ENCODE measurements at places on chromosomes 2 and 18.

- no peak for DNase-seq
Observed at GRCh38 chr2:57878171-57878865, 168.3 kb upstream of the VRK2 start.

GRCh38 chr2:68200157-68200787 is 42.6 kb downstream of the PNO1 start:
- no peak for DNase-seq

DNA sequence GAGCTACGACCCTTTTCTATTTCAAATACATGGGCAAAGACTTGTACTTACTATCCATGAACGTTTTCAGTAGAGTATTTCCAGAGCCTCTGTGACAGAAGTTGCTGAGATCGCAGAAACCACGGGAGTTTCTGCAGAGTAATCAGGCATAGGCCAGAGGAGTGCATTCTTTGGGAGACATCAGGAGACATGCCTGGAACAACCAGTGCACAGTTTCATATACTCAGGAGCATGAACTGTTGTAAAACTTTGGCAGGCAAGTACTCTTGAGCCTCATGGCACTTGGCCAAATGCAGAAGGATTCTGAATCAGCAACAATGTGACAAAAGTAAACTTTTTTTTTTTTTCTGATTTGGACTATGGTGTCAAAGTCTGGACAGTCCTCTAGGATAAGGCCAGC is 307.1 kb downstream of the GRB14 start:
- peak; percentile 11 for DNase-seq

DNA sequence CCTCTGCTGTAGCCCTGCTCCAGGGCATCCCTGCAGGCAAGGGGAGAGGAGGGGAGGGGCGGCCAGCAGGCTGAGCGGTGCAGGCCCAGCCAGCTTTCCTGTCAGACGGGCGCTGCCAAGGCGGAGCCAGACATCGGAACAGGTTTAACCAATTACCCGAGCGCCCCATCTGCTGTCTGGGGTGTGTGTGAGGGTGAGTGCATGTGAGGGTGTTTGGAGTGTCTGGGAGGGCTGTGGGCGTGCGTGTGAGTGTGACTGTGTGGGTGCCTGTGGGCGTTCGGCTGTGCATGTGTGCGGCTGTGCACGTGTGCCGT is 20.0 kb downstream of the EMX1 start:
- no peak for DNase-seq

GRCh38 chr2:101330253-101330933 is 21.9 kb upstream of the RNF149 start:
- peak; percentile 48 for DNase-seq

DNA sequence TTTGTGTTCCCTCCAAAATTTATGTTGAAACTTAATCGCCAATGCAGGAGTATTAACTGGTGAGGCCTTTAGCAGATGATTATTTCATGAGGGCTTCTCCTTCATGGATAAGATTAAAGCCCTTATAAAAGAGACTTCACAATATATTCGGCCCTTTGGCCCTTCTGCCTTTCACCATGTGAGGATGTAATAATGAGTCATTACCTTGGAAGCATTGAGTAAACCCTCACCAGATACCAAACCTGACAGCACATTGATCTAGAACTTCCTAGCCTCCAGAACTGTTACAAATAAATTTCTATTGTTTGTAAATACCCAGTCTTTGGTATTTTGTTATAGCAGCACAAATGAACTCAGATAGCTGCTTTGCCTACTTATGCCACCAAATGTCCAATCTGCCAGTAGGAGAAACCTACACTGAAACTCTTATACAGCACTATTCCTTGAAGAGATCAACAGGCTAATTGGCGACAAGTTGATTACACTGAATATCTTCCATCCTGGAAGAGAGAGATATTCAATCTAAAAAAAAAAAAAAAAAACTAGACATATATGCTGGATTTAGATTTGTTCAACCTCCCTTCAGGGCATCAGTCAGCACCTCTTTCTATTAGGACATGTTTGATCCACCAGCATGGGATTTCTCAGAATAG is 125.9 kb upstream of the COL5A2 start:
- no peak for DNase-seq

GRCh38 chr2:235966396-235966795 is 201.8 kb downstream of the GBX2 start:
- no peak for DNase-seq

DNA sequence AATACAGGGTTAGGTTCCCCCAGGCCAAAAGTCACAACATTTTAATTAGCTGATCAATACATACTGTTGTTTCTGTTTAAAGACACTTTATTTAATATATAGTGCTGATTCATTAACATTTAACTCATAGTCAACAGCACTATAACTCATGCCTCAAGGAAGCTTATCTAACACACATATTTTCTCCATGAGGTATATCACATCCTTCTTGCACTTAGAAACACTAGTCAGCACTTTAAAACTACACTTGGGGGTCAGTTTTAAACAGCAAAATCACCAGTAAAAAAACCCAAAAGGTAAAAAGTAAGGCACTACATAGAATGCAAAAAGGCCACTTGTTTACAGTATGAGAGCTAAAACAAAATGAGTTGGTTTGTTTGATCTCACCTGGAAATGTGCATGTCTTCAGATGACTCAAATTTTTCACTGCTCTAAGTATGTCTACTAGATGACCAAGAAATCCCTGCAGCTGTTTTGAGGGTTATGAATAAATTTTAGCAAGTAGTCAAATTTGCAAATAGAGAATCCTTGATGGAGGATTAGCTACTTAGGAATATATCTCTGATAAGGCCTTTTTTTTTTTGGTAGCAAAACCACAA is 54.1 kb upstream of the EPB41L5 start:
- no peak for DNase-seq

DNA sequence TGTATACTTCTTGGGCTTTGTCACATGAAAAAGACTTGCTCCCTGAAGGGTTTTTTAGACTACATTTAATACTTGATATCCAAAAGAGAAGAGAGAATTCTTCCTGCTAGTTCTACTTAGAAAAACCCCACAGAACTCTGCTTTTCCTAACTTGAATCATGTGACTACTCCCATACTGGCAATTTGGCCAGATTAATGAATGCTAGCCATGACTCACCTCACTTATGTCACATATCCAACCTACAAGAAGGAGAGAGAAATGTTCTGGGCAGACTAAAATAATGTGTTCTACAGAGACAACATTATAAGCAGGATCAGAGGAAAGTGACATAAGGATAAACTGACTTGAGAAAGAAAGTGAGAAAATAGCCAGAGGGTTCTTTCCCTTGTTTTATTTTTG is 249.3 kb upstream of the GULP1 start:
- no peak for DNase-seq

GRCh38 chr2:22079583-22079982 is 955.8 kb downstream of the TDRD15 start:
- DNase-seq = no peak

- DNase-seq = no peak
Observed at GRCh38 chr2:16707014-16707623, 41.5 kb upstream of the CYRIA start.

GRCh38 chr2:17800219-17800618 is 16.0 kb upstream of the MSGN1 start:
- DNase-seq = no peak

DNA sequence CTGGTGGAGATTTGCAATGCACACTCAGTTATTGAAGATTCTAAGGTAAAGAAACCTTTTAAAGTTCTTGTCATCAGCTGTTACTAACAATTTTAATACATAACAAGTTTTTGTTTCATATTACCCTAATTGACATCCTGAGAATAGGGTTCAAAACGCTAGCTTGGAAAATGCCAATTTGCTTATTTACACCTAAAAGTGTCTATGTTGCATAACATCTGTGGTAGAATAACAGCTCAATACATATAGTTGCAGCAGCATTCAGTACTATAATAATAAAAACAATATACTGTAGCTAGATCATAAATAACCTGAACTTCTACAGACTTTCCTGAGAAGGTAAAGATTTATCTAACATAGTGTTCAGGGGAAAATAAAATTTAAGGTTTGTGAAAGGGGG is 219.0 kb downstream of the OSR1 start:
- DNase-seq = no peak

- no peak for DNase-seq
Observed at GRCh38 chr2:133229974-133230373, 338.3 kb downstream of the NCKAP5 start.
